ENCODE measurements at places on chromosomes 16 and 17.

DNA sequence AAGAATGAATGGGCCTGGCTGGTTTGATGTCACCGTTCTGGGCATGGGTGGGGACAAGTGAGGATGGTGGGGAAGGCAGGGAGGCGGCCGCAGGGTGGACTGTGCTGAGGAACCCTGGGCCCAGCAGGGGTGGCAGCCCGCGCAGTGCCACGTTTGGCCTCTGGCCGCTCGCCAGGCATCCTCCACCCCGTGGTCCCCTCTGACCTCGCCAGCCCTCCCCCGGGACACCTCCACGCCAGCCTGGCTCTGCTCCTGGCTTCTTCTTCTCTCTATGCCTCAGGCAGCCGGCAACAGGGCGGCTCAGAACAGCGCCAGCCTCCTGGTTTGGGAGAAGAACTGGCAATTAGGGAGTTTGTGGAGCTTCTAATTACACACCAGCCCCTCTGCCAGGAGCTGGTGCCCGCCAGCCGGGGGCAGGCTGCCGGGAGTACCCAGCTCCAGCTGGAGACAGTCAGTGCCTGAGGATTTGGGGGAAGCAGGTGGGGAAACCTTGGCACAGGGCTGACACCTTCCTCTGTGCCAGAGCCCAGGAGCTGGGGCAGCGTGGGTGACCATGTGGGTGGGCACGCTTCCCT is 6.5 kb upstream of the SERPINF1 start:
- H3K36me3 ChIP-seq, result no peaks in the 10 kb centered on the region
- no peak overlapping the region for H3K4me3 ChIP-seq
- no peak for DNase-seq

GRCh38 chr16:51022955-51023354 is 128.1 kb downstream of the SALL1 start:
- H3K4me1 ChIP-seq, result no peaks in the 10 kb centered on the region
- H3K4me3 ChIP-seq, result no peak overlapping the region
- DNase-seq, result no peak
- H3K36me3 ChIP-seq, result no peaks in the 10 kb centered on the region
- peaks cover 2% of the 10 kb centered on the region for H3K27me3 ChIP-seq
- no peak overlapping the region for H3K27ac ChIP-seq

DNA sequence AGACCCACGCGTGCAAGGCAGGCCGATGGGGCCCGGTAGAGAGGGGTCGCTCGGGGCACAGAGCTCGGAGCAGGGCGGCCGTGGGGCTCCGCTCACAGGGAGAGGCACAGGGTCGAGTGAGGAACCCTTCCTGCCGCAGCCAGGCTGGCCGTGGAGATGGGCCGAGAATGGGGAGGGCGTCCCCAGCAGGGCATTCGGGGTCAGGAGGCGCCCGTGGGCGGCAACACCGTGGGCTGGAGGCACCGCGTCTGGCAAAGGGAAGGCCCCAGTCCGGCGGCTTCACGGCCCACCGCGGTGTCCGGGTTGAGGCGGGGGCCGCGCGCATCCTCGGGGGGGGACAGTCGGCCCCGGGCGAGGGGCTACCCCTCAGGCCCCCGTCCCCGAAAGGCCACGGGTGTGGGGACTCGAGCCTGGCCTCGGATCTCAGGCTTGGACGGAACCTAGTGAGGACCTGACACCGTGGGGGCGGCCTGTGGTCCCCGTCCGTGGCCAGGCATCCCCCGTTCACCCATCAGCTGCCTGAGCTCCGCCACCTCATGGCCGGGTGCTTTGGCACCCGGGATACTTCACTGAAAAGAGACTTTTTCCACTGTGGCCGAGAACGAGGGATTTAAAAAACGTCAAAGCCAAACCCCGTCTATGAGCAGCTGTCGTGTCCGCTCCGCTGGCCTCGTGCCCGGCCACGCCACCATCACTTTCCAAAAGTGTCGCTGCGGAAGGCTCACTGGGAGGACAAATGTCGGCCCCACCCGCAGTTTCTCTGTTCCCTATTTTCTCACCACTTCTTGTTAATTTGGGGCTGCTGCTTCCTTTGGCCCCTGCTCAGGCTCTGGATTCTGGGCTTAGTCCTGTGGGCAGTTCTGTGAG is 73.6 kb downstream of the METRNL start:
- H3K27ac ChIP-seq, result no peak overlapping the region
- no peaks in the 10 kb centered on the region for H3K36me3 ChIP-seq
- peak; percentile 16 for DNase-seq

- no peaks in the 10 kb centered on the region for H3K27me3 ChIP-seq
- H3K36me3 ChIP-seq, result no peaks in the 10 kb centered on the region
- no peak overlapping the region for H3K27ac ChIP-seq
- no peak overlapping the region for H3K4me3 ChIP-seq
- H3K4me1 ChIP-seq, result no peaks in the 10 kb centered on the region
Measured at GRCh38 chr16:68760671-68761275, 23.7 kb downstream of the CDH1 start.

GRCh38 chr17:55273579-55274354 is 9.0 kb downstream of the HLF start:
- DNase-seq, result no peak
- H3K27me3 ChIP-seq, result no peaks in the 10 kb centered on the region
- peaks cover 3% of the 10 kb centered on the region for H3K36me3 ChIP-seq
- H3K4me1 ChIP-seq, result peaks cover 56% of the 10 kb centered on the region
- no peak overlapping the region for H3K4me3 ChIP-seq

GRCh38 chr16:15606518-15607220 is 36.3 kb downstream of the MARF1 start:
- no peak overlapping the region for H3K4me3 ChIP-seq
- H3K4me1 ChIP-seq, result no peaks in the 10 kb centered on the region
- H3K27me3 ChIP-seq, result no peaks in the 10 kb centered on the region
- H3K36me3 ChIP-seq, result peaks cover 100% of the 10 kb centered on the region
- H3K27ac ChIP-seq, result no peak overlapping the region

GRCh38 chr16:19116711-19117449 is 3.1 kb downstream of the ITPRIPL2 start:
- H3K27me3 ChIP-seq, result no peaks in the 10 kb centered on the region
- H3K36me3 ChIP-seq, result no peaks in the 10 kb centered on the region
- H3K4me3 ChIP-seq, result no peak overlapping the region
- no peak for DNase-seq

DNA sequence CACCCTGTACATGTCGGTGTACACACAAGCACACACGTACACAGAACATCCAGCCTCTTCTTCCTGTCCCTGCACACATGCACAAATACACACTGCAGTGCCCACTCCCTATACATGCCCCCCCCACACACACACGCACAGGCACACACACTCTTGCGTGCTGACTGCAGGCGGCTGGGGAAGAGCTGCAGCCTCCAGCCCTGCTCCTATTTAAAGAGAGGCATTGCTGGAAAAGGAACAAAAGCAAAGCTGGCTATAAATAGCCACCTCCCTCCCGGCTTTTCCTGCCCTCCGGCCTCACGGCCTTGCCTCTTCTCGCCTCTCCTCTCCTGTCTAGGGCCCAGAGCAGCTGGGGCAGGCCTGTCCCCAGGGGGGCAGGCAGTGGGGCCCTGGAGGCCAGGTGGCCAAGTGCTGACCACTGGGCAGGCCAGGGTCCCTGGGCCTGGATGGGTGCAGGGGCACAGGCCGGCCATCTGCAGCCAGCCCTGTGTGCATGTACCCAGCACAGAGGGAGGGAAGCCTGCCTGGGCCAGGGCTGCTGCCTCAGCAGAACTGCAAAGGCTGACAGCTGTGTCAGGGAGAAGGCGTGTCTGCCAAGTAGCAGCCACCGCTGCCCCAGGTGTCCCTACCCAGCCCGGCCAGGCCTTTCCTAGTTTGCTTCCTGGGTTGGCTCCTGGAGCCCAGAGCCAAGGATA is 25.4 kb downstream of the RTN4RL1 start:
- H3K4me3 ChIP-seq, result no peak overlapping the region
- H3K27ac ChIP-seq, result no peak overlapping the region
- no peaks in the 10 kb centered on the region for H3K4me1 ChIP-seq
- H3K27me3 ChIP-seq, result peaks cover 5% of the 10 kb centered on the region
- no peak for DNase-seq

GRCh38 chr17:40343219-40344119 is 21.1 kb downstream of the GJD3 start:
- DNase-seq, result no peak
- H3K27me3 ChIP-seq, result no peaks in the 10 kb centered on the region
- no peak overlapping the region for H3K4me3 ChIP-seq
- peaks cover 27% of the 10 kb centered on the region for H3K4me1 ChIP-seq
- no peaks in the 10 kb centered on the region for H3K36me3 ChIP-seq

DNA sequence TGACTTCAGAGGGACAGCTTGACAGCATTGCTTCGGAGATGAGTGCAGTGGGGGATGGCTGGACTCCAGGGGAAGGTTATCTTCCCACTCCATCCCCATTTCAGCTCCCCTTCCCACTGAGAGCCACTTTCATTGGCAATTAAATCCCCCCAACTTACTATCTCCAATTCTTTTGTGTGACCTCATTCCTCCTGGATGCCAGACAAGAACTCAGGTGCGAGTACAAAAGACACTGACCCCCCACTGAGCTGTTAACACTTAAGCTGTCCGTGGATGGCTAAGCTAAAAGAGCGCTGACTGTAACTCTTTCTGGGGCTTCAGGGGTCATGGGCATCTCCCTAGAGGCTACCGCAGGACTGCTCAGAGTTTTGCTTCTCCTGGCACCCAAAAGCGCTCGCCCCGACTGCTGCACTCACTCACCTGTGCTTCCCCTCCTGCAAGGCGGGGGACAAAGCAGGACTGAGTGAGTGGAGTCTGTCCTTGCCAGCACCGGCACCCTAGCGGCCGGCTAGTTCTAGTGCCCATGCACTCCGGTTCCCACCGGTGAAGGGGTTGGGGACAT is 44.8 kb upstream of the FBXO47 start:
- H3K4me3 ChIP-seq, result no peak overlapping the region
- H3K27ac ChIP-seq, result no peak overlapping the region
- no peaks in the 10 kb centered on the region for H3K27me3 ChIP-seq
- H3K36me3 ChIP-seq, result no peaks in the 10 kb centered on the region

GRCh38 chr17:81944858-81945257 is 2.2 kb downstream of the MYADML2 start:
- H3K4me3 ChIP-seq, result no peak overlapping the region
- peaks cover 8% of the 10 kb centered on the region for H3K4me1 ChIP-seq
- no peaks in the 10 kb centered on the region for H3K27me3 ChIP-seq
- no peak overlapping the region for H3K27ac ChIP-seq

- no peaks in the 10 kb centered on the region for H3K27me3 ChIP-seq
- H3K36me3 ChIP-seq, result peaks cover 8% of the 10 kb centered on the region
- H3K4me3 ChIP-seq, result no peak overlapping the region
- H3K4me1 ChIP-seq, result no peaks in the 10 kb centered on the region
- DNase-seq, result peak; percentile 67
- no peak overlapping the region for H3K27ac ChIP-seq
Measured at GRCh38 chr16:68064791-68065365, 20.3 kb upstream of the NFATC3 start.

All from common myeloid progenitor, CD34-positive (primary cell).